Esophagus squamous epithelium (tissue), 5 donors: ENCODE measurements at places on chromosomes 5 and 9.

- peaks cover 5% of the 10 kb centered on the region for H3K4me1 ChIP-seq
- no peak overlapping the region for H3K4me3 ChIP-seq
- DNase-seq: no peak
- H3K27ac ChIP-seq: no peak overlapping the region
- no peaks in the 10 kb centered on the region for H3K36me3 ChIP-seq
Observed at GRCh38 chr9:571066-571465, 270.4 kb upstream of the DMRT1 start.

DNA sequence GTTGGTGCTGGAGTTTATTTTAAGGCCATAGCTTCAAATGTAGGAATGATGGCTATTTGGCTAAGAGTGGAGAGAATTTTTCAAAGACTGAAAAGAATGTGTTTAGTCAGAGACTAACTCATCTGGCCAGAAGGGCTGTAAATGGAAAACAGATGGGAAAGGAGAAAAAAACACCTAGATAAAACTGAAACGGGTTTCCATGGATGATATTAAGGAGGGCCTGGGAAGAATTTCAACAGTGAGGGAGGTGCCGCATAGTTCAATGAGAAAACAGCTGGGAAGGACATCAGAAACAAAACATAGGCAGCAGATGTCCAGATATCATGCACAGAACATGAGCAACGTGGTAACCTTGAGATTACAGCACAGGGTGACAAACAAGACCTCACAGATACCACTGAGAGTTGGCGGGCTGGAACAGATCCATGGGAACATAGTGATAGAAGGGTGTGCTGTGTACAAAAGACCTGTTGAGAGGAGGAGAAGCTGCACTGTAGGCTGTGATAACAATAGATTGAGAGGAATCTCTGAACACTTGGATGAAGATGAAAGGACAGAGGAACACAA lies 31.2 kb upstream of the RAD23B start:
- H3K4me3 ChIP-seq: no peak overlapping the region
- H3K36me3 ChIP-seq: no peaks in the 10 kb centered on the region
- no peaks in the 10 kb centered on the region for H3K4me1 ChIP-seq
- DNase-seq: no peak
- no peak overlapping the region for H3K27ac ChIP-seq

GRCh38 chr5:139637438-139638089 lies 10.6 kb upstream of the CXXC5 start:
- H3K27ac ChIP-seq: peak overlapping the region; percentile 80
- peaks cover 80% of the 10 kb centered on the region for H3K4me1 ChIP-seq
- DNase-seq: no peak
- no peaks in the 10 kb centered on the region for H3K27me3 ChIP-seq

DNA sequence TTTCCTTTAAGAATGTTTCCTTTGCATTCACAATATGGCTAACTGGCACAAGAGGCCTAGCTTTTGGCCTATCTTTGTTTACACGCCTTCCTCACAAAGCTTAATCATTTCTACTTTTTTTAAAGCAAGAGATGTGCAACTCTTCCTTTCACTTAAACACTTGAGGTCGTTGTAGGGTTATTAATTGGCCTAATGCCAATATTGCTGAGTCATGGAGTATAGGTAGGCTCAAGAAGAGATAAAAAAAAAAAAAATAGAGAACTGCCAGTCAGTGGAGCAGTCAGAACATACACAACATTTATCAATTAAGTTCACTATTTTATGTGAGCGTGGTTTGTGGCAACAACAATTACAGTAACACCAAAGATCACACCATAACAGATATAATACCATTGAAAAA lies 5.9 kb downstream of the FKBP15 start:
- H3K27ac ChIP-seq: no peak overlapping the region
- H3K36me3 ChIP-seq: peaks cover 2% of the 10 kb centered on the region
- no peak overlapping the region for H3K4me3 ChIP-seq
- H3K27me3 ChIP-seq: no peaks in the 10 kb centered on the region
- peaks cover 7% of the 10 kb centered on the region for H3K4me1 ChIP-seq

- H3K4me3 ChIP-seq: no peak overlapping the region
- DNase-seq: no peak
- no peaks in the 10 kb centered on the region for H3K27me3 ChIP-seq
- H3K36me3 ChIP-seq: no peaks in the 10 kb centered on the region
Observed at GRCh38 chr5:36418152-36418979, 116.7 kb upstream of the RANBP3L start.

- no peaks in the 10 kb centered on the region for H3K36me3 ChIP-seq
- peaks cover 43% of the 10 kb centered on the region for H3K4me1 ChIP-seq
- no peak overlapping the region for H3K4me3 ChIP-seq
- no peak overlapping the region for H3K27ac ChIP-seq
- DNase-seq: no peak
- no peaks in the 10 kb centered on the region for H3K27me3 ChIP-seq
Observed at GRCh38 chr5:56454219-56454862, 221.2 kb upstream of the ANKRD55 start.

- H3K36me3 ChIP-seq: no peaks in the 10 kb centered on the region
- H3K4me3 ChIP-seq: no peak overlapping the region
- no peak overlapping the region for H3K27ac ChIP-seq
- H3K27me3 ChIP-seq: no peaks in the 10 kb centered on the region
Observed at GRCh38 chr5:74562122-74562521, 78.4 kb downstream of the ENC1 start.

- H3K27me3 ChIP-seq: no peaks in the 10 kb centered on the region
- H3K36me3 ChIP-seq: no peaks in the 10 kb centered on the region
- DNase-seq: no peak
- H3K4me1 ChIP-seq: no peaks in the 10 kb centered on the region
Observed at GRCh38 chr5:55187370-55187769, 14.4 kb upstream of the CDC20B start.

DNA sequence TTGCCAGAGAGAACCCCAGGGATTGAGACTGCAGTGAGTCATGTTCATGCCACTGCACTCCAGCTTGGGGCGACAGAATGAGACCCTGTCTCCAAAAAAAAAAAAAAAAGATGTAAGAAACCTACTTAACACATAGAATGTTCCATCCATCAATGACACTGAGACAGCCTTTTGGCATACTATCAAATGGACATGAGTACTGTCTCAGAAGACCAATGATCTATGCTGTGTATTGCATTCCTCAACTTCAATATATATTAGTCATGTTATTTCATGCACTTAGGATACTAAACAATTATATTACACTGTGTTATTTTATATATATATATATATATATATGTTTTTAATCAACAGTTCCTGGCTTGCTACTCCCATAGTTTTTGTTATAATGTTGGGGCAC lies 57.1 kb upstream of the ANKH start:
- H3K36me3 ChIP-seq: no peaks in the 10 kb centered on the region
- H3K27me3 ChIP-seq: no peaks in the 10 kb centered on the region
- no peak overlapping the region for H3K27ac ChIP-seq
- DNase-seq: no peak
- peaks cover 8% of the 10 kb centered on the region for H3K4me1 ChIP-seq
- H3K4me3 ChIP-seq: no peak overlapping the region

GRCh38 chr5:57993866-57994265 lies 466.0 kb downstream of the PLK2 start:
- peaks cover 9% of the 10 kb centered on the region for H3K4me1 ChIP-seq
- no peaks in the 10 kb centered on the region for H3K36me3 ChIP-seq
- no peak overlapping the region for H3K4me3 ChIP-seq
- no peak overlapping the region for H3K27ac ChIP-seq

DNA sequence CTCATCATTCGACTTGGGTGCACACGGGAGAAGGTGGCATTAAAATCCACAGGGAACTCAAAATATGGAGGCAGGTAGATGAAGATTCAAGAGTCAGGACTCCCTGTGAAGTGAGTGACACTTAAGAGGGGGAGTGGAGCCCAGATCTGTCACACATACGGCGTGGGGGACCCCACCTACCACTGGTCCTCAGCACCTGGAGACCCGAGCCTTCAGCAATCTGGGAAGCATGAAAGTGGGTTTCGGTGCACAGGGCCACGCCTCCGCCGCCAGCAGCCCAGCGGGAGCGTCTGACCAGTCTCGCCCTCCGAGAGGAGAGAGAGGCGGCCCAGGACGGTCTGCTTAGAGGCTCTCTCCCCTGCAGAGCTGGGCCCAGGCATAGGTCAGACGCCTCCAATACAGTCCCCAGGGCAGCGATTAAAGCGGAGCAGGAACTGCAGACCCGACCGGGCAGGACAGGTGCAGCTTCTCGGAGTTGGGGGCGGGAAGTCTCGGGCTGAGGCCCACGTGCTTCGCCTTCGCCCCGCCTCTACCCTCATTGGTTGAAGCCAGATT lies 639 bp upstream of the SLC2A8 start:
- no peaks in the 10 kb centered on the region for H3K36me3 ChIP-seq
- peak overlapping the region; percentile 43 for H3K4me3 ChIP-seq
- peak overlapping the region; percentile 52 for H3K27ac ChIP-seq
- no peak for DNase-seq

DNA sequence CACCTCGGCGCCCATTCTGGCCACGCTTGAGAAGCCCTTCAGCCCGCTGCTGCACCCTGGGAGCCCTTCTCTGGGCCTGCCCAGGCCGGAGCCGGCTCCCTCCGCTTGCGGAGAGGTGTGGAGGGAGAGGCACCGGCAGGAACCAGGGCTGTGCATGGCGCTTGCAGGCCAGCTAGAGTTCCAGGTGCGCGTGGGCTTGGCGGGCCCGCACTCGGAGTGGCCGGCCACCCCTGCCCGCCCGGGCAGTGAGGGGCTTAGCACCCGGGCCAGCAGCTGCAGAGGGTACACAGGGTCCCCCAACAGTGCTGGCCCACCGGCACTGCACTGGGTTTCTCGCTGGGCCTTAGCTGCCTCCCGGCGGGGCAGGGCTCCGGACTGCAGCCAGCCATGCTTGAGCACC lies 72.3 kb upstream of the SYK start:
- H3K4me3 ChIP-seq: no peak overlapping the region
- no peak for DNase-seq
- H3K27me3 ChIP-seq: no peaks in the 10 kb centered on the region
- H3K27ac ChIP-seq: no peak overlapping the region
- no peaks in the 10 kb centered on the region for H3K36me3 ChIP-seq
- H3K4me1 ChIP-seq: no peaks in the 10 kb centered on the region

- H3K27ac ChIP-seq: peak overlapping the region; percentile 14
- DNase-seq: no peak
- no peaks in the 10 kb centered on the region for H3K4me1 ChIP-seq
- no peaks in the 10 kb centered on the region for H3K36me3 ChIP-seq
- no peak overlapping the region for H3K4me3 ChIP-seq
Observed at GRCh38 chr5:149282027-149282965, 10.6 kb downstream of the AFAP1L1 start.

DNA sequence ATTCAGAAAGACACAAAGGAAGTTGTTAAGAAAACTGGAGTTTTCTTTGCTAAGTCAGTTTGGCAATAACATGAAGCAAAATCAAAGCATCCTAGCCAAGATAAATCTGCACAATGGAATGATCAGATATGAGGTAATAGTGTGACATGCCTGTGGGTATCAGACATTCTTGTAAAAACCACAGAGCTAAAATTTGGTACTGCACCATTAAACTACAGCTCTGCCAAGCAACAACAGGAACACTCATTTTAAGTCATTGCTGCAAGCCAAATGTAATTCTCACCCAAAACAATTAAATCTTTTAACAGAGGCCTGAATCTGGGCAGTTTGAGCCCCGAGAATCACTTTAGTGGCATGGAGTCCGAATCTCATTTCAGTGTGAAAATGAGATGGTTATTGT lies 96.6 kb downstream of the VCAN start:
- H3K4me1 ChIP-seq: peaks cover 7% of the 10 kb centered on the region
- H3K27ac ChIP-seq: no peak overlapping the region
- no peak overlapping the region for H3K4me3 ChIP-seq
- H3K36me3 ChIP-seq: no peaks in the 10 kb centered on the region
- DNase-seq: no peak
- no peaks in the 10 kb centered on the region for H3K27me3 ChIP-seq

GRCh38 chr5:103744159-103744558 lies 181.6 kb upstream of the NUDT12 start:
- H3K4me3 ChIP-seq: no peak overlapping the region
- H3K27ac ChIP-seq: no peak overlapping the region
- H3K36me3 ChIP-seq: no peaks in the 10 kb centered on the region
- H3K4me1 ChIP-seq: no peaks in the 10 kb centered on the region
- no peaks in the 10 kb centered on the region for H3K27me3 ChIP-seq

GRCh38 chr5:135323227-135323626 lies 75.8 kb downstream of the MACROH2A1 start:
- no peak overlapping the region for H3K27ac ChIP-seq
- DNase-seq: no peak
- peaks cover 44% of the 10 kb centered on the region for H3K4me1 ChIP-seq
- H3K36me3 ChIP-seq: no peaks in the 10 kb centered on the region
- no peaks in the 10 kb centered on the region for H3K27me3 ChIP-seq

DNA sequence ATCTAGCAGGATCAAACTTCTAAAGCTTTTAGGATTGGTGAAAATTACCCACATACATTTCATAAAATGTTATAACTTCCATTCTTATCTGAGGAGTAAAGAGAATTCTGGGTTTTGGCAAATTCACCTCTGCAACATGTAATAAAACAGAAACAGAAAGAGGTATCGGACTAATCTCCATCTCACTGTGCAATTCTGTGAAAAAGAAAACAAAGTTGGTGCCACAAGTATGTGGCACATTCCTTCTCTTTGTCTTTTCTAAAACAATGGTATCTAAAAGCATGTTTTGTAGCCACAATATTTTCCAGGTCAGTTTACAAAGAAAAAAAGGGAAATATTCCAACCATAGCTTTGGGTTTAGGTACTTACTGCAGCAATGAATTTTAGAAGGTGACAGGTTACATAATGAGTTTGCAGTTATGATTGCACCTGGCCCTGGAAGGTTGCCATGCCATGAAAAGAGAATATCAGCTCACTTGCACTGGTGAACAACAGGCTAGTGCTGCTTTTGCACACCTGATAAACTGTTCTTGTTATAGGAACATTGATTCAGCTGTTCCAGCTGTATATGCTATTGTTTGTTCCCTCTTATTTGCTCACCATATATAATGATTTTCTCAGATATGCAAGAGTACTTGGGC lies 491.3 kb upstream of the MEF2C start:
- H3K36me3 ChIP-seq: no peaks in the 10 kb centered on the region
- DNase-seq: no peak
- no peaks in the 10 kb centered on the region for H3K4me1 ChIP-seq
- H3K4me3 ChIP-seq: no peak overlapping the region
- H3K27ac ChIP-seq: no peak overlapping the region

DNA sequence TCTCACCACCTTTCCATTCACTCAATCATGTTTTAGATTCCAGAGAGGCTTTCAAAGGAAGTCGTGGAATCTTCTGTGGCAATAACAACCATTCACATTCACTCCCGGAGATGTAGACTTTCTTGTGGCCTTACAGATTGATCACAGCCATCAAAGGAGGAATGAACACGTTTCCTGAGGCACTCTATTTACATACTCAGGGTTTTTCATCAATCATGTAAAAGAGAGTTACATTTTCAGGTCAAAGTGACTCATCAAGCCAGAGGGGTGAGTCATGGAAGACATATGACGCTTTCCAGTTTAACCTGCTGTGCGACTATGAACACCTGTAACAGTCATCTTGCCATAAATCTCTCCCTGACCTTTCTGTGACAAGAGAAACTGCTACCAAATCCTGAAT lies 39.3 kb upstream of the RAD23B start:
- H3K27me3 ChIP-seq: no peaks in the 10 kb centered on the region
- no peak for DNase-seq
- peaks cover 3% of the 10 kb centered on the region for H3K4me1 ChIP-seq
- no peak overlapping the region for H3K27ac ChIP-seq

- H3K4me3 ChIP-seq: no peak overlapping the region
- H3K4me1 ChIP-seq: no peaks in the 10 kb centered on the region
Observed at GRCh38 chr9:71830153-71830552, 61.8 kb upstream of the CEMIP2 start.

GRCh38 chr9:106526716-106527204 lies 336.2 kb upstream of the ZNF462 start:
- no peaks in the 10 kb centered on the region for H3K36me3 ChIP-seq
- no peak overlapping the region for H3K4me3 ChIP-seq
- H3K4me1 ChIP-seq: no peaks in the 10 kb centered on the region
- no peak for DNase-seq
- H3K27ac ChIP-seq: no peak overlapping the region
